GM04503 (cell line): ENCODE measurements at places on chromosomes 2 and 18.

DNA sequence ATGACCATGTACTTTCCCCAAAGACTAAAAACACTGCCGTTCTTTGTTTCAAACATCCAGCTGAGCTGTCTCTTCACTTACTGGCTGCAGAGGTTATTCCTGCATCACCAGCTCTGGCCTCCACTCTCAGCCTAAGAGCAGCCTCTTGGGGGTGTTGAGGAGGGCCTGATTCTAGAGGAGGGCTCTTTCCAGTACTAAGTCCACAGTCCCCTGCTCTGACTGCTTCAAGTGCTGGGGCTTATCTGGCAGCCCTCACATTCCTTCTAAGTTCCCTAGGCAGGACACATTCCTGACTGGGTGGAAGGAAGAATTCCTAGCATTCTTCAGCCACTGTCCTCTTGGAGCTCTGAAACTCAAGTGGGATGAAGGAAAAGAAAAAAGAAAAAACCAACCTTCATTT lies 32.9 kb upstream of the EHBP1 start:
- peak; percentile 65 for DNase-seq

- no peak for DNase-seq
These were observed 36.4 kb downstream of the NEDD4L start for GRCh38 chr18:58080451-58080850.

DNA sequence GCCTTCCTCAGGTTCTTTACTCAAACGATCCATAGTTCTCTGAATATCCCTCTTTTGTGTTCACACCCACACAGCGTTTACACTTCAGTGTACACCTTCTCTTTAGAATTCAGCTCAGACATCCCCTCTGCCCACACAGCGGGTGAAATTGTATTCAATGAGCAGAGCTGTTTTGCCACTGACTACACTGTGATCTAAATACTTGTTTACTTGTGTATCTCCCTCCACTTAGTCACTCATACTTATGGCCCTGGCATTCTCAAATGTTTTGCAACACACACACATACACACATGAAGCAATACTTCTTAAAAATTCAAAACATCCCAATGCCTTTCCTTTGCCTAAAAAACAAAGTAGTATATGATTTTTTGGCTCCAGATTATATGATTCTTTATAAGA lies 297.1 kb downstream of the TMX3 start:
- DNase-seq: no peak

DNA sequence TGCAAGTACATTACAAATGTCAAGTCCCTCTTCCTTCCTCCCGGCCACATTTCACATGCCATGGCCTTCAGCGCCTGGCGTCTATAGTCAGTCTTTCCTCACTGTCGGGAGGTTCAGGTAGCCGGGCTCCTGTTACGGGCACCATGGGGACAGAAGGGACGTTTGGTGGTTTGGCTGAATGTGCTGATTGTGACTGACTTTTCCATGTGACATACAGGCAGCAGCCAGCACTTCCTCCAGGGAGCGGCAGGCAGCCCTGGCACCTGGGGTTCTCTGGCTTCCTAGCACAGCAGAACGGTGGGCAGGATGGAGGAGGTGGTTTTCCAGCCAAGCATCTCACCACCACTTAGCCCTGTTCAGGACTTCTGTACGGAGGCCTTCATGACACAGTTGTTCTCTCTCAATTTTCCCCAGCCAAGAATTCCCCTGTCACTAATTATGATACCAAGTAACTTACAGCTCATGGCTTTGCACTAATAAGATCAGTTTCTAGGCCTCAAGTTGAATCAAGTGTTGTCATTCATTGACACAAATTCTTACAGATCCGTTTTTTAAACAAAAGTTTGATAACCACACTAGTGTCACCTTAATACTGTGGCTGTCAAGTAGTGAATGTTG lies 83.9 kb upstream of the REV1 start:
- no peak for DNase-seq
